DMS79 treated with DMSO at 0.1 percent for 48 hours (cell line): ENCODE measurements at places on chromosomes 2 and 18.

- DNase-seq = no peak
Observed at GRCh38 chr2:203394519-203395227, 66.5 kb downstream of the ABI2 start.

DNA sequence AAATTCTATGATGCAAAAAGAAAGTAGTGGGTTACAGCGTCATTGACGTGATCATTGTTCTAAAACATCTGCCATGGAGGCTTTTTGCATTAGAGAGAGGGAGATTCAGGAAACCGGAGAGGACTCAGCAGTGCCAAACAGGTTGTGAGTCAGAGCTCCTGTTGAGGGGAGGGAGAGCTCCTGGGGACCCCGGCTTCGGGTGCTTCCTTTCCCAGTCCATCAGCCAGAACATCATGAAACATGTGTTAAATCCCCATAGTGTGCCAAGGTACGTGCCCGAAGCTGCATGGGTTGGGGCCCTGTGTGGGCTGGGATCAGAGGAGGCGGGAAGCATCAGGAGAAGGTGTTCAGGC, 791 bp upstream of the CYRIA start:
- DNase-seq = no peak

DNA sequence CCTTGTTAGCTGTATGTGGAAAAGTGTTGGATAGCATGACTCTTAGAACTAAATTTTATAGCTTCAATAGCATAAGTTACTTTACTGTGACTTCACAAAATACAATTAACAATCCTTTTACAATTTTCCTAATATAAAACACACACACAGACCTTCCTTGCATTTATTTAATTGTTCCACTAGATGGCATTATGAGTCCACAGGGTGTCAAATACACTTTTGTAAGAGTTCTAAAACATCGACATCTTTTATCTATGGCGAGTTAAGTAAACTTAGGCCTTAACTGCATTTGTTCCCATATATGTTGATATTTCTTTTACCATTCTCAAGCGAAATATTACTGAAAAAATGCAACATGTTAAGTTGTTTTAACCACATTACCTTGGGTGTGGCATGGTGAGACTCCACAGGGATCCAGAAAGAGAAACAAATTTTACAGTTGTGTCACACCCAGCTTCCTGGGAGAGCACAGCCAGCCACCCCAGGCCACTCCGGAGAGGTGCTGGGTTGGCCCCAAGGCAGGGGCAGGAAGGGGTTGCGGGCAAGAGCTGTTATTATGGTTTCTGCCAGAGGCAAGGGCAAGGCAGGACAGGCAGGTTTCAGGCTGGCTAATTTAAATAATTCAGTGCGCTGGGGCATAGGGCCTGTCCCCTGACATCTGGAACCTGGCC, 312.4 kb upstream of the MC4R start:
- no peak for DNase-seq

GRCh38 chr18:23106575-23106974, 28.7 kb upstream of the CABLES1 start:
- no peak for DNase-seq

GRCh38 chr2:12090590-12090989, 344.2 kb downstream of the LPIN1 start:
- no peak for DNase-seq
